DMS 273 treated with DMSO at 0.1 percent for 48 hours (cell line): ENCODE measurements at places on chromosomes 13 and 19.

DNA sequence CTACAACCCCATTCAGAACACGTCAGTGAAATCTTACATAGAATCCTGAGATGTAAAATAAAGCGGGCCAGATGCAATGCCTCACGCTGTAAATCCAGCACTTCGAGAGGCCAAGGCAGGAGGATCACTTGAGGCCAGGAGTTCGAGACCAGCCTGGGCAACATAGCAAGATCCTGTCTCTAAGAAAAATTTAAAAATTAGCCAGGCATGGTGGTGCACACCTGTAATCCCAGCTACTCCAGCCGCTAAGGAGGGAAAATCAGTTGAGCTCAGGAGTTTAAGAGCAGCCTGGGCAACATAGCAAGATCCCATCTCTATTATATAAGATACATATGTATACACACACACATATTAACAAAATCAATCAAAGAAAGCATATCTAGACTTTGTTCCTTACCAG is 41.2 kb downstream of the PEX11G start:
- DNase-seq = no peak

DNA sequence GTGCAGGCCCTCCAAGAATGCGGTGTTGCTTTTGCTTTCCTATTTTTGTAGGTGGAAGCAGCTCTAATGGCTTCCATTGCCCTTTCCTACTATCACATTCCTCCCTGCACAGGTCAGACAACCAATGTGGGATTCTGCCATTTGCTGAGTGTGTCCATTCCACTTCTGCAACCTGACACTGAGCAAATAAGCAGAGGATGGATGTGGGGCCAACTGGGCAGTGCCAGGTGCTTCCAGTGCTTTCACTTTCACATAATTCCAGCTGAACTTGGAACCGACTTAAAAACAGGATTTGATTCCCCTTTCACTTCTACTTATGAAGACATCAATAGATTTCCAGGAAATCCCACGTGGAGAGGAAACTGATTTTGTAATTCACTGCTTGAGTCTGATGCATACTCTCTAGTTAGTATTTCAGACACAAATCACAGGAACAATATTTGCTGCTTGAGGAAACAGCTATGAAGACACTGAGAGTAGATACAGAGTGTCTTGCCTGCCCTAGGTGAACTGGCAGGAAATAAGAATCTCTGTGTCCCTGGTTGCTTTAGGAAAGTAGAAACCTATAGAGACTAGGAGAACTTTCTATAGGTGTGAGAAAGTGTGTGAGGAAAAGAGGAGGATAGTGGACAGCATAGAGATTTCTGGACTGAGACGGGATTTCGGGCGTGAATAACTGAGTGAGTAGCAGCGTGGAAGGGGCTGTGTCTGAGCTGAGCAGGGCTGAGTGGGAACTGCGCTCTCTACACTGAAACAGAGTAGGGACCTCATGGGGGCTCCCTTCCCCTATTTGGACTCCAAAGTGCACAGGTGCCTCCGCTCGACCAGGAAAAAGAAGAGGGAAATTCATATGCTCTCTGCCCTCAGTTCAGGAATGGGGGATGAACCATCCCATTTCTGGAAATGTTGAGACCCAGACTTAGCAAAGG is 22.5 kb downstream of the LGALS16 start:
- DNase-seq = no peak

- no peak for DNase-seq
Observed at GRCh38 chr13:107252021-107252420, 684.1 kb upstream of the ARGLU1 start.

- no peak for DNase-seq
Observed at GRCh38 chr13:59607780-59608233, 555.9 kb downstream of the DIAPH3 start.

- DNase-seq = no peak
Observed at GRCh38 chr13:31201341-31202031, 1.7 kb downstream of the B3GLCT start.

DNA sequence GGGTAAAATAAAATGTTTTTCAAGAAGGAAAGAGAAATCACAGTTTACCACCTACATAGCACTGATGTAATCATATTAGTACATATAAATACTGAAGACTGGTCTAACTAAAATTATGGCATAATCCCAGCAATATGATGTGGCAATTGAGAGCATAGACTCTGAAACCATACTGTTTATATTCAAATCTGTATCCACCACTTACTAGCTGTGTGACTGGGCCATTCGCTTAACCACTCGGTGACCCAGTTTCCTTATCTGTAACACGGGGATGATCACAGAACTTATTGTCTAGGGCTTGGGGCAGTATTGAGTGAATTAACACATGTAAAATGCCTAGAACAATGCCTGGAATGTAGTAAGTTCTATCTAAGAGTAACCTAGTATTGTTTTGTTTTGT is 13.1 kb upstream of the GTF3A start:
- DNase-seq = no peak

GRCh38 chr13:99191900-99192399 is 8.7 kb upstream of the UBAC2 start:
- no peak for DNase-seq

- no peak for DNase-seq
Observed at GRCh38 chr13:64314331-64314730, 2898.7 kb upstream of the PCDH20 start.

GRCh38 chr13:51981355-51981754 is 29.9 kb downstream of the ATP7B start:
- DNase-seq = no peak

GRCh38 chr19:46461537-46461936 is 9.8 kb downstream of the PNMA8A start:
- DNase-seq = peak; percentile 29

DNA sequence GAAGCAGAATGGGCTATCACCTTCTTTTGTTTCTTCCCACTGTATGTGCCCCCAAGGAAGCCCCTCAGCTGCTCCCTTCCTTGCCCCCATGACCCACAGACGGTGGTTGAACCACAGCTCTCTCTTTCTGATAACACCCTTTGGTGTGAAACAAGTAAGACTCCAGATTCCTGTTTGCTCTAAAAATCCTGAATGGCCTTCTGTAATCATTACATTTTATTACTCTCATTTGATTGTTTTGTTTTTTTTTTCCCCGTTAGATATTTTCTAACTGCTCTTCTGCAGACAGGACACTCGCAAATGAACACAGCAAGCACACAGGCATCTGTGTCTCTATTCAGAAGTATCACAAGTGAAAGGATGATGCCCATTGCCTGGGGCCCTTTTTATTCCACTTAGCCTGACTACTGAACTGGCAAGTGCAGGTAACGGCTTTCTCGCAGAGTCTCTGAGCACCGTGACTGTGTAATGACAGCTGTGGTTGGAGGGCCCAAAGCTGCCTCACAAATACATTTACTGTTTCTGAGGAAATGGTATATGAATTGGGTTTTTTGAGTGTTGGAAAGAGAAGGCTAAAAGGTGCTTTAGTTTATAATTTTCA is 59.3 kb downstream of the OXGR1 start:
- no peak for DNase-seq

- DNase-seq = no peak
Observed at GRCh38 chr19:30020189-30020588, 78.2 kb downstream of the URI1 start.

DNA sequence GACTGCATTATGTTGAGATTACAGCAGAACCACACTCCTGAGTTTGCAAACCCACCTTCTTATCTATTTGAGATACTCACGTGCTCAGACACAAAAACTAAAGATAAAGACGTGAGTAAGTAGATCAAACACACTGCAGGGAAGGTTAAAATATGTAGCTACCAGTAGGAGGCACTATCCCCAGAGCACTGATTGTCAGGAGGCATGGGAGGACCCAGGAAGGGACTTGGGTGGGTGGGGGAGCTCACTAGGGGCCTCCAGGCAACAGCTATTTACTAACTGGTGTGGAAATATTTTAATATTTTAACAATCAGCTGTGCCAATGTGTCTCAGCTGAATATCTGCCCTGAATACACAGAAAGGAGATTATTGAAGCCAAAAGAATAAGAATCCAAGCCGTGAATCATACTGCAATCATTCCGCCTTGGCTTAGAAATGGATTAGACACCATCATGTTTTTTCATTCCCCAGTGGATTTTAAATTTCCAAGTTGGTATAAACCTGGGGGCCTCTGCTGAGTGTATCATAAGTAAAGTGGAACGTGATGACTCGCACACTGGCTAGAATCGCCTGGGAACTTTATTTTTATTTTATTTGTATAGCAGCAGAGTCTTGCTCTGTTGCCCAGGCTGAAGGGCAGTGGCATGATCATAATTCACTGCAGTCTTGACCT is 73.2 kb upstream of the CACNA1A start:
- DNase-seq = no peak

DNA sequence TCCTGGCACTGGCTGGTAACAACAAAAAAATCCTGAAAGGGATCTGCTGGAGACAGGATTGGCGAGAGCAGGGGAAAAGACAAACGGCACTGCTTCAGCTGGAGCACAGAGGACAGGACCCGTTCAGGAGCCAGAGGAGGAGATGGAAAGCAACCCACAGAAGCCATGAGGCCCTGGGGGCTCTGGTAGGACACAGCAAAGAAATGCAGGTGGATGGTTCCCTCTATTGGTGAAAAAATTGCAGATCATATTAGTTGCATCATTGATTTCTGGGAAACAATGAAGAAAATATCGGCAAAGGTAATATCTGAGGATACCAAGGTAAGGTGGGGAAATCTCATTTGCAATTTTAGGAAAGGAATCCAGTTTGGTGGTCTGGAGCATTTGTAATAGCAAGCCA is 25.7 kb upstream of the TPP2 start:
- DNase-seq = no peak

GRCh38 chr19:31560086-31561060 is 211.1 kb upstream of the TSHZ3 start:
- DNase-seq = no peak

GRCh38 chr19:11152318-11153062 is 3.1 kb downstream of the SPC24 start:
- no peak for DNase-seq

DNA sequence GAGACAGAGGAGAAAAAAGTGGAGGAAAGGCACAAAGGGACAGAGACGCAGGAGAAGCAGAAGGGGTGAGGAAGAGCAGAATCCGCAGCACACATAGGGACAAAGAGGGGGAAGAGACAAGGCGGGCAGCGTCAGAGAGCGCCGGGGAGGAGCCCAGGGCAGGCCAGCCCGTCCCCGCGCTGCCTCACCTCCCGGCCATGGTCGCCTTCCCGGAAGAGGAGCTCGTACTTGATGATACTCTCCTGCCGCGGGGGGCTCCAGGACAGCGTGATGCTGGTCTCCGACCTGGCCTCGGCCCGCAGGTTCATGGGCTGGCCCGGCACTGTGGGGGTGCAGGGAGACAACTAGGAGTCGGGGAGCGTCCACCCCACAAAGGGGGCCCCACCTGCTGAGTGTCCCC is 100.6 kb downstream of the PTPRS start:
- DNase-seq = no peak

- DNase-seq = no peak
Observed at GRCh38 chr19:54882758-54883157, 8.7 kb downstream of the FCAR start.

DNA sequence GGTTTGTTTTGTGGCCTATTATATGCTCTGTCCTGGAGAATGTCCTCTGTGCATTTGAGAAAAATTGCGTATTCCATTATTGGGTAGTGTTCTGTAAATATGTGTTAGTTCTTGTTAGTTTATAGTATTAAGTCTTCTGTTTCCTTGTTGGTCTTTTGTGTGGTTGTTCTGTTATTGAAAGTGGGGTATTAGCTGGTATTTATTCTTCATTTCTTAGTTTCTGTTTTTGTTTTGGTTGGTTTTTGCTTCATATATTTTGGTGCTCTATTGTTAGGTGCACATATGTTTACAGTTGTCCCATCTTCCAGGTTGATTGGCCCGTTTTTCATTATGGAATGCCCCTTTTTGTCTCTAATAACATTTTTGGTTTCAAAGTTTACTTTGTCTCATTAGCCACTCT is 77.3 kb downstream of the DNAJC15 start:
- no peak for DNase-seq

DNA sequence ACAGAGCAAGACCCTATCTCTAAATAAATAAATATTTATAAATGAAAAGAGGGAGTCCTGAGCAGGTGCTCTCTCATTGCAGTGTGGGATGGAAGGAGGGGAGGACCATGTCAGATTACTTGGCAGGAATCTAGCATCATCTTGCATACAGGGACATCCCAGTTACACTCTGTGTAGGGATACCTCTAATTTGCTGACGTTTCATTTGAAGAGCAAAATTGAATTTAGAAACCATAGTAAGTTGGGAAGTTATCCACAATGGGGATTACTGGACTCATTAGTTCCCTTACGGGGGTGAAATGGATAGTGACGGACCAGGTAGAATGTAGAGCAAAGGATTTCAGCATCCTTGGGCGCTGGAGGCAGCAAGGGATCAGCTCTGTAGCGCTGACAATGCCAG is 52.1 kb downstream of the ARHGEF18 start:
- DNase-seq = no peak

- no peak for DNase-seq
Observed at GRCh38 chr13:98719527-98720250, 32.8 kb downstream of the SLC15A1 start.

DNA sequence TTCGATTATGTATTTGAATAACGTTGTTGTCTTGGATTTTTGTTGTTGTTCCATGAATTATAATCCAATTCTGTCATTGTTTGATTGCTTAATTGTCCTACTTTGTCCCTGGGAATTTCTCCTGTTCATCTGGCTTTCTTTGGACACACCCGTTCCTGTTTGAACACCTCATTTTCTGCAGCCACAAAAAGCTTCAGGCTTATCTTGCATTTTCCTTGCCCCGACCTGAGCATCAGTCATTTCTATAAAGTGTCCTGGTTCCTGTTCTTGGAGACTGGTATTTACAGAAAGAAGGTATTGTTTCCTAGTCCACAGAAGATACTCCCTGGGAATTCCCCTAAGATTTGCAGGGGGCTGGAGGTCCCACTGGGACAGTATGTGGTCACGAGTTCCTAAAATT is 731.8 kb upstream of the ARGLU1 start:
- no peak for DNase-seq

- no peak for DNase-seq
Observed at GRCh38 chr13:75740031-75740430, 103.9 kb downstream of the LMO7 start.

DNA sequence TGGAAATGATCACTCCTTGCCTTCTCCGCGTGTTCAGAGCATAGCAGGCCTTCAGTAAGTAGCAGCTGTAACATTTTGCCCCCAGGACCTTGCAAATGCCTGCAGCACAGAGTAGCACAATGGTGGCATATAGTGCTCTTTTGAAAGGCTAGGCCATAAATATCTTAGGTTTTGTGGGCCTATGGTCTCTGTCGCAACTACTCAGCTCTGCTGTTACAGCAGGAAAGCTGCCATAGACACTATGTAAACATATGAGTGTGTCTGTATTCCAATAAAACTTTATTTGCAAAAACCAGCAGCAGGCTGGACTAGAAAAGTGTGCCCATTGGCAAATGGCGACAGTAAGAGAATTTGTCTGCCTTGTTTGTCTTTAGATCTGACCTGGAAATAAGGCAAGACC is 9.4 kb downstream of the ITPKC start:
- DNase-seq = no peak

- no peak for DNase-seq
Observed at GRCh38 chr13:111907341-111907880, 159.5 kb upstream of the SOX1 start.

DNA sequence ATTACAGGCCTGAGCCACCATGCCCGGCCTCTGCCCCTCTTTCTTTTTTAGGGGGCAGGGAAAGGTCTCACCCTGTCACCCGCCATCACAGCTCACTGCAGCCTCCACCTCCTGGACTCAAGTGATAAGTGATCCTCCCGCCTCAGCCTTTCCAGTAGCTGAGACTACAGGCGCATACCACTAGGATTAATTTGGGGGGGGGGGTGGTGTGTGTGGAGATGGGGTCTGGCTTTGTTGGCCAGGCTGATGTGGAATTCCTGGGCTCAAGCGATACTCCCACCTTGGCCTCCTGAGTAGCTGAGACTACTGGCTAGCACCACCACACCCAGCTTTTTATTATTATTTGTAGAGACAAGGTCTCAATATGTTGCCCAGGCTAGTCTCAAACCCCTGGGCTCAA is 4.2 kb downstream of the APOE start:
- no peak for DNase-seq
